ENCODE measurements at places on chromosomes 1 and 21.

DNA sequence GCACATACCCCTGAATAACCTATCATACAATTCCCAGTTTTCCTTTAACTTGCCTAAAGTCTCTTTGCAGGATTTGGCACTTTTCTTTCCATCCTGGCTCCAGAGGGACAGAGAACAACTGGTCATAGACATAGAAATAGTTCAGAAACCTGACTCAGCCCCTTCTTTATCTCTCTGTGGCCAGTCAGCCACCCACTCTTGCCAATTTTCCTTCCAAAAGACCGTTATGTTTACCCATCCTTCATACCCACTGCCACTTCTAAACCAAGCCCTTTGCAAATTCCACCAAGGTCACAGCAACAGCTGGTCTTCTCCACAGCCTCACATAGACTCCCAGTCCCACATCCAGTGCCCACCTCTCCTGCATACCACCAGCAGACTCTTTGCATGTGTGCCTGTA lies 127.2 kb upstream of the FGGY start:
- no peak for DNase-seq

GRCh38 chr1:243507672-243508302 lies 251.9 kb downstream of the SDCCAG8 start:
- no peak for DNase-seq

DNA sequence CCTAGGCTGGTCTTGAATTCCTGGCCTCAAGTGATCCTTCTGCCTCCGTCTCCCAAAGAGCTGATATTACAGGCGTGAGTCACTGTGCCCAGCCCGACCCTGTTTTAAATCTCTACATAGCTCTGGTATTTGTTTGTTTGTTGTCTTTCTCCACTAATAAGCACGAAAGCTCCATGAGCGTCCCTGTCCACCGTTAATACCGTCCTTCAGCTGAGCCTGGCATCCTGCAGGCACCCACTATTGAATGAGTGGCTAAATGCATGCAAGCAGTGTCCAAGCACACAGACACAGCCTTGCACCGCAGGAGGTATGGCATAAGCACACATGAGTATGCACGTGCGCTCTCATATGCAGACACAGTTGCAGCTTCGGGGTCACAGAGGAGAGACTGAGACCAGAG lies 4.5 kb upstream of the COL16A1 start:
- DNase-seq: no peak

DNA sequence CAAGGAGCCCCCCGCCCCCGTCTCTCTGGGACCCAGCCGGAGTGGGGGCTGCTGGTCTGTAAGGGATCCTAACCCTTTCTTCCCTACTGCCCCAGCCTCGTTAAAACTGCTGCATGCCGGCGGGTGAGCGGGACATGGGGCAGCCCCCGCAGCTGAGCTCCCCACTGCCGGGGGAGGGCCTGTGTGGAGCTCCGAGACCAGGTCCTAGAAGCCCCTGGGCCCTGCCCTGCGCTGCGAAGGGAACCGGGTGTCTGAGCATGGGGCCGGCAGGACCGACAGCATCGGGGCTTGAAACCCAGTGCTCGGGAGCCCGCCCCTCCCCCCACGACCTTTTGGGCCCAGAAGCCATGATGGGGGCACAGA lies 9.2 kb upstream of the COL6A1 start:
- DNase-seq: no peak

GRCh38 chr1:178541829-178542553 lies 29.1 kb downstream of the TEX35 start:
- DNase-seq: peak; percentile 7

GRCh38 chr1:9701665-9702064 lies 50.1 kb downstream of the PIK3CD start:
- no peak for DNase-seq

DNA sequence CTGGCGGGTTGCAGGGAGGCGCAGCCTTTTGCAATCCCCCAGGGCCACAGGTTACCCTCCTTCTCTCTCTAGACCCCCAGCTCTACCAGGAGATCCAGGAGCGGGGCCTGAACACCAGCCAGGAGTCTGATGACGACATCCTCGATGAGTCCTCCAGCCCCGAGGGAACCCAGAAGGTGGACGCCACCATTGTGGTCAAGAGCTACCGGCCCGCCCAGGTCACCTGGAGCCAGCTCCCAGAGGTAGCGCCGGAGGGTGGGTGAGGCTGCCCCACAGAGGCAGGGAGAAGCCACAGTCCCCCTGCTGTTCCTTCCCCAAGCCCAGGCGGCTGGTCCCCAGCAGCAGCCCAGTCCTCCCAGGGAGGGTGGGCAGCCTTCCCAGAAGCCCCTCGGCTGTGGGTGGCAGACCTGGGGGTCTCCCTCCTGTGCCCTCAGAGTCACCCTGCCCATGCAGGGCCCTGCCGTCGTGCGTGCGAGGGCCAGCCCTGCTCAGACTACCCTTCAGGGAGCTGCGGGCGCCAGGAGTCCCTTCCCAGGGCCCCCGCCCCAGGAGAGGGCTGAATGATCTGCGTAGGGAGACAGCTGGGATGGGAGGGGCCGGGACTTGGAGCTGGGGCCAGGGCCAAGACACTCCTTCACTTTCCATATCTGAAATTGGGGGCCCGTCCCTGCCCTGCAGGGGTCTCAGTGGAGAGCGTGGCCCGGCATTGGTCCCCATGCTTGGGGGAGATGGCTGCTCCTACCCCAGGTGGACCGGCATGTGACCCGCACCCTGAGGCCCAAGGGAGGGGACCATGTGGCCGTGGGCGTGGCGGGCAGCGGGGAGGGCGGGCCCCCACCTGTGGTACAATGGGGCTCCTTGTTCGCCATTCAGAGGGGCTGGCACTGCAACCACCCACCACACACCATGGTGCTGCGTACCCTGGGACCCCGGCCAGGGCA lies 12.9 kb downstream of the ARHGEF16 start:
- DNase-seq: no peak

DNA sequence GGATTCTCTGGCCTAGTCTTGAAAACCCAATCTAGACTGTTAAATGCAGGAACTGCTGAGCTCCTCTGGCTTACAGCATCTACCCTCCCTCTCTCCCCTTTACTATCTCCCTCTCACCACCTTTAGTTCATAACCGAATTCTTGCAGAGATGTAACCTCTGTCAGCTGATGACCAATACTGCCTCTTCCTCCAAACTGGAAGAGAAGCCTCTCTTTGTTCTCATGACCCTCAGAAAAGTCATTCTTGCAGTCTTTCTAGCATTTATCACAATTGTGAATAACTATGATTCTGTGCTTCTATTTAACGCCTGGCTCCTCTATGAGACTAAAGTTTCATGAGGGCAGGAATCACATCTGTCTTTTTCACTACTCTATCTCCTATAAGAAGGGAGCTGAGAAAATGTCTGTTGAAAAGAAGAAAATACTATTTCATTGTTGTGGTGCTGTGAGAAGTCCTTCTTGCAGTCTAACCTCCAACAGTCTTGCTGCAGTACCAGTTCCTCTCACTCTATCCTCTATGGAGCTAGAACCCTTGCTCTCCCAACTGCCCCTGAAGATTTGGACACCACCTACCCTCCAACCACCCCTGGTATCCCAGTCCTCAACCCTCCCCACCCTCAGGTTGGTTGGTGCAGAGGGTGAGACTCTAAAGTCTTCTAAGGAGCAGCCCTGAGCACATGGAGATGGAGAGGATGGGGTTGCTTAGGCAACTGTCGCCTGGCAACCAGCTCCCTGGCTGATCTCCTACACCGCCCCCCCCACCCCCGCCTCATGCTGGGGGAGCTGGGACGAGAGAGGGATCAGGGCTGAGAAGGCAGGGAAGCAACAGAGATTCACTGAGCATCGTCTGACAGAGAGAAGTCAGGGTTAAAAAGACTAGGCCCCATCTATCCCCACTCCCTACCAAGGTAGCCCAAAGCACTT lies 13.9 kb downstream of the MEF2D start:
- no peak for DNase-seq

- no peak for DNase-seq
Measured at GRCh38 chr1:48069662-48070395, 72.6 kb upstream of the TRABD2B start.

- DNase-seq: no peak
Measured at GRCh38 chr21:37700641-37701202, 215.5 kb downstream of the KCNJ6 start.

- no peak for DNase-seq
Measured at GRCh38 chr1:68093737-68094136, 43.3 kb upstream of the DIRAS3 start.

- no peak for DNase-seq
Measured at GRCh38 chr1:114368560-114369255, 142.3 kb downstream of the TRIM33 start.

DNA sequence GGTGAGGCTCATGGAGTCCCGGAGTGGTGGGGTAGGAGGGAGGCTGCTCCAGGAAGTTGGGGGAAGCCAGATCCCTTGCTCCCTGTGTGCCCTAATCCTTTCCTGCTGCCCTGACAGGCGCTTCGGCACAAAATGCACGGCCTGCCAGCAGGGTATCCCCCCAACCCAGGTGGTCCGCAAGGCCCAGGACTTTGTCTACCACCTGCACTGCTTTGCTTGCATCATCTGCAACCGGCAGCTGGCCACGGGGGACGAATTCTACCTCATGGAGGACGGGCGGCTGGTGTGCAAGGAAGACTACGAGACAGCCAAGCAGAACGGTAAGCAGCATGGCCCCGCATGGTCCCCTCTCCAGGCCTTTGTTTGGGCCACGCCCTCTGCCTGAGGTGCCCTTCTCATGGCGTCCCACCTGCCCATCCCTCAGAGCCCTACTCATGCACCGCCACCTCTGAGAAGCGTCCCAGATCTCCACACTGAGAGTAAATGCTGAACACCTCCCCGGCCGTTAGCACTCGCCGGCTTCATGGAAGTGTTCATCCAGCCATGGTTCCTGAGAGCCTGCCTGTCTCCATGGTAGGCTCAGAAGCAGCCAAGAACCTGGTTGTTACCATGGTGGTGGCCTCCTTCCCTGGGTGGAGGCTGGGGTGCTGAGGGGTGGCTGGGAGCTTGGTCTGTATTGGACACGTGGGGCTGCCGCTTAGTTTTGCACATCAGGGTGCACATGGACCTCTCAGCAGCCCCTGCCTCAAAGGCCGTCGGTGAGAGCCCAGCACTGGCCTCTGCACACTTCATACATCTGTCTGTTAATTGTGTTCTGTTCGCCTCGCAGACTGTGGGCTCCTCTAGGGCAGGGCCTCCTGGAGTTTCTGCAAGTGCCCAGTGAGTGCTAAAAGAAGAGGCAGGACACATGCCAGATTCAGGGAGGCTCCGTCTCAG lies 36.5 kb downstream of the LHX4 start:
- no peak for DNase-seq

- DNase-seq: no peak
Measured at GRCh38 chr1:152044386-152044785, 7.6 kb upstream of the S100A11 start.

- no peak for DNase-seq
Measured at GRCh38 chr1:214213136-214213535, 67.8 kb upstream of the SMYD2 start.

DNA sequence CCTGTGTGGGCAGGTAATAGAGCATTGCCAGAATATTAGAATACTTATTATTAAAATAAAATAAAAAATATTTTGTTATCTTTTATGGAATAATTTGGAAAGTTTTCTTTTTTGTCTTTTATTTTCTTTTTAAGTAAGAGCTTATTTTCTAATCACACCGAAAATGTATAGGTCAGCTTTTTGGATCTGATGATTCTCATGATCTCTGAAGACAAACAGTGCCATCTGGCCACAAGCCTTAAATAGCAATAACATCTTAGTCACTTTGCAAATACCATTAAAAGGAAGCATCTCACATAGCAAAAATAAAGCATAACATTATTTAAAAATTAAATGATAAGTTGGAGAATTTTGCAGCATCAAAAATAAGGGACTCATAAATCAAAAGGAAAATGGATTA lies 213.8 kb downstream of the PLA2G4A start:
- no peak for DNase-seq

DNA sequence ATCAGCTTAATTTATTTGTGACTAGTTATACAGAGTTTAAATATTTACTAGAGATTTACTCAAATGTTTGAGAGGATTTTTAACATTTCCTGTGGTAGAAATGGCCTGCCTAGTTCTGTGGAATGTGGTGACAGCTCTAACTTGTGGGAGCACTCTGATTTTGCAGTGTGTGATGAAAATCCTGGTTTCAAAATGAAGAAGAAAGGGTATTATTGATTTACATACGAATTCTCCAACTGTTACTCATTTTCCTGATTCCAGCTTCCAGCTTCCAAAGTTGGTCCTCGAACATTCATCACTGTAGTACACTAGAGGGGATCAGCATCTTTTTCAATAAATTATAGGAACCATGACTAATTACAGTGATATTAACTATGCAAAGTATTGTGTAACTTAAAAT lies 462.7 kb upstream of the PKN2 start:
- DNase-seq: no peak

DNA sequence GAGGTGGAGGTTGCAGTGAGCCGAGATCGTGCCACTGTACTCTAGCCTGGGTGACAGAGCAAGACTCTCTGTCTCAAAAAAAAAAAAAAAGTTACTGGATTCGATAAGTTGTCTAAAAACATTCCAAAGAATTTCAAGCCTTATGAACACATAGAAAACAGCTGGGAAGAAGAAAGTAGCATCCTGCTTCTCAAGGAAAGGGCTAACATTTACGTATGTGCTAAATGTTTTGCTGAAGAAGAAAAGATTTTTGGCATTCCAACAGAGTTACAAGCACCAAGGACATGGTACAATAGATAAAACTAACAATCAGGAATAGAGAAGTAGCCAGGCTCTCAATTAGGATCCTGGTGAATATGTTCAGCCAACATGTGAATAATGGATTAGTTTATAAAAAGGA lies 69.8 kb downstream of the HFM1 start:
- DNase-seq: no peak

GRCh38 chr1:94334764-94335163 lies 83.4 kb upstream of the ABCD3 start:
- DNase-seq: no peak

- no peak for DNase-seq
Measured at GRCh38 chr21:32819694-32820093, 48.1 kb upstream of the PAXBP1 start.

GRCh38 chr21:46150073-46150472 lies 5.3 kb downstream of the FTCD start:
- DNase-seq: no peak

DNA sequence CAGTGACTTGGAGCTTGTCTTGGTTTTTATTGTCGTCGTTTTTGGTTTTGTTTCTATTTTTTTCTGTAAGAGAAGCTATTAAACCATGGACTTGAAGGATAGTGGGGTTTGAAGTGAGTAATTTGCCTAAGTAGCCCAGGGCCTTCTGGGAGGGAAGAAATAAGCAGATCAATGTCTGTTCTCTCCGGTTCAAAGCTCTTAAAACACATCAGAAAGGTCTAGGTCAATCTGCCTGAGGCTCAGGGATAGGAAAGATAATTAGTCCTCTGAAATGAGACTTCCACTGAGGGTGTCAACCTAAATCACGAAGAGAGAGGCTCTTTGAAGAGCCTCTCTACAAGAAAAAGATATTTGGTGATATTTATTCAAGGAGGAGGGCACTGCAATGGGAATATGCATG lies 178.0 kb downstream of the MATN1 start:
- no peak for DNase-seq

- DNase-seq: no peak
Measured at GRCh38 chr1:109717729-109718128, 5.7 kb downstream of the GSTM5 start.

DNA sequence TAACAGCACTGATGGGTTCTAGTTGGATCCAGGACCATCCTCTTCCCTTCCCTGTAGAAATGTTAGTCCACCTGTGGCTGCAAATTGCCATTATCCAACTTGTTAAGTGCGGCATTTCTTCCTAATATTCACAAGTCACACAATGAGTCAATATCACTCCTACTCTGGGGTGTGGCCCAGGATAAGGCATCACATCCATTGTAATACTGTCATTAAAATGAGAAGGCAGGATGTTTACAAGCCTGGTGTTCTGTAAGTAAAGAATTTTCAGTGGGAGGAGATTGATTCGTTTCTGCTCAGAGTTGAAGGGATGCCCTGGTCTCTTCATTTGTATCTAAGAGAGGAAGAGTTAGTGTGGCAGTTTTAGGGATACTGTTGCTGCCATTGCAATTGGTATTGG lies 18.1 kb upstream of the ARHGAP29 start:
- no peak for DNase-seq
